ENCODE measurements at places on chromosomes 13 and 19.

DNA sequence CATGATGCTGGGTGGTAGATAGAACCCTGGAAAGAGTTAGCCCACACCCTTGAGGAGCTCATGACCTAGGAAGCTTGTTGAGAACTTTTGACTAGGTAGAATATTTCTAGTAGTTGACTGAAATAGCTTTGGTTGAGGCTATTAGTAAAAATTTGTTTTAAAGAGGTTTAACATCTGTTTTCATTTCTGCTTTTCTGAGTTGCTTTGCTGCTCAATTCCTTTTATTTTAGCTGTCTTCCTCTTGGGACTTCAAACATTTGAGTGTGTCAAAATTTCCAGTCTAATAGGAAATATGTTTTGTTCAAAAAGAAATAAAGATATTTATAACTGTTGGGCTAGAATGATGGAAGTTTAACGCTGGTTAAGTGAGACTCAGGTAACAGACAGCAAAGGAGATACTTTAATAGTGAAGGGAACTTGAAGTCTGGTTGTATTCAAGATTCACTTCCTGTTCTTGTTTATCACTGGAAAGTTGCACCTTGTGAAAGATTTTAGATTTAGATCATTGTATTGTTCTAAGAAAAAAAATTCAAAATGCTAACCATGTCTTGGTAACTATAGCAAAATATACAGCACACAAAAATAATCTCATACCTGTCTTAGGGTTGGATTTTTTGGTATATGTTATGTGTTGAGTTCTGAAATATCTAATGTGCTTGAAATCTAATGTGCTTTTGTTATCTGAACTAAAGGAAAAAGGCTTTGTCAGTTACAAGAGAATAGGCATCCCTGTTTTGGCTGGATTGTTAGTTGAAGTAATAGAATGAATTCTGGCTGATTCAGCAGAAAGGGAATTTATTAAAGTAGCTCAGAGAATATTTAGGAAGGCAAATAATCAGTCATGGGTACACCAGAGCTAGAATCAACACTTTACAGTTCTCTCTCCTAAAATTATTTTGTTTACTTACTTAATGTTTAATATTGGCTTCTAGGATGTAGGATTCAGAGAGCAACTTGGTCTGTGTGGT lies 24.4 kb upstream of the GPR18 start:
- no peak for DNase-seq

DNA sequence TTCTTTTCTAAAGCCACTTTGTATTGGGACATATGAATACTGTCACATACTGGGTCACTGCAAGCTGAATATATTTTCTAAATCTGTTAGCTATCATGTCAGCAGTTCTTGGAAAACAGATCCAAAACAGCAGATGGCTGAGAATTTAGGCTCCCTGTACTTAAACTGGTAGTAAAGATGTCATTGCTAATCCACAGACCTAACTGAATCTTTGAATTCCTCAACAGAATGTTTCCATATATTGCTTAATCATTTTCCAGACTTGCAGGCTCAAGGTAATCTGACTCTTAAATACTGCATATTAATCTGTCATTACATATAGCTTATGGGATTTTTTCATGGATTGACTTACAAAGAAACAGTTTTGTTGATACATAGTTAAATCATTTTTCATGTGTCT lies 639.0 kb upstream of the KLHL1 start:
- DNase-seq: no peak

- DNase-seq: no peak
Observed at GRCh38 chr13:106520251-106521054, 15.0 kb downstream of the EFNB2 start.

- no peak for DNase-seq
Observed at GRCh38 chr19:11284515-11284914, 11.4 kb upstream of the TSPAN16 start.

DNA sequence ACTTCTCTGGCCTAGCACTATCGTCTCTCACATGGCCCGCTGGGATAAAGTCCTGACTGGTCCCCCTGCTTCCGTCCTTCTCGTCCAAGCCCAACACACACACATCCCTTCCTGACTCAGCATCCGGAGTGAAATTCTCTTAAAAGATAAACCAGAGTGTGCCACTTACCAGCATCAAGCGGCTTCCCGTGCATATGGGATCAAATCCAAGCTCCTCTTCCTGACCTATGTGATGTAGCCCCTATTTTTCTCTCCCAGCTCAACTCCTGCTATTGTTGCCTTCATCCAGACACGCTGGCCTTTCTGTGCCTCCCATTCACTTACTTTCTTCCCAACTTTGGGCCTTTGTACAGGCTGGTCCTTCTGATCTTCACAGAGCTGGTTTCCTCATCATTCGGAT lies 530.4 kb downstream of the DIAPH3 start:
- DNase-seq: no peak

GRCh38 chr19:4970558-4971423 lies 1.9 kb downstream of the KDM4B start:
- DNase-seq: no peak

GRCh38 chr19:14449321-14449720 lies 16.2 kb downstream of the PKN1 start:
- no peak for DNase-seq

DNA sequence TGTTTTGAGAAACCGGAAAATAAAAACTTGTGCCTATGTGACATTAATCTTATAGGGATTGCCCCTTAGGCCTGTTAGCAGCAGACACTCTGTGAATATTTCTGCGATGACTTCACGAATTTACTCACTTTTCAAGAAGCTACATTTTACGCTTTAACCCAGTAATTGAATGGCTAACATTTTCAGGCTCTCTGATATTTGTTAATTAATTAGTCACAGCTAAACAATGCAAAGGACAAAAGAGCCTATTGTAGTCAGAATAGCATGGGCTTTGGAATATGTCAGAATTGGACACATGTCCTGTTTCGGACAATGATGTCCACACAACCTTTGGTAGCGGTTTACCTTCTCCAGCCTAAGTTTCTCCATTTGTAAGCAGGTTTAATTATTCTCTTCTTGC lies 506.6 kb downstream of the EFNB2 start:
- no peak for DNase-seq

DNA sequence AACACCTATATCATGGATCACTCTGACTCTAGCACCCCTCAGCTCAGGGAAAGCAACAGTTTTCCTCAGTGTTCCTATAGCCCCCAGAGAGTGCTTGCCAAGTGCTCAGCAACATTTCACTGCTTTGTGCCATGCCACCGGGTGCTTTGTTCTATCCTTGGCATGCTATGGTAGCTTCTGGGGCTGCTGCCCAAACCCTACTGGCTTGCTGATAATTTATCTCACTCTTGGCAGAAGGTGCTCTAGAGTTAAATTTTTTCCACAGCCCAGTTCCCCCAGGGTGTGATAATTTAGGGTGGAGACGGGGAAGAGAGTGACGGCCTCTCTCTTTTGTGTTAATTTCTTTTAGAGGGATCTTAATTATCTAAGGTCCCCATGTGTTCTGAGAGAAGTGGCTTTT lies 12.6 kb upstream of the CSNK1A1L start:
- no peak for DNase-seq

- DNase-seq: no peak
Observed at GRCh38 chr13:40922437-40923040, 96.6 kb downstream of the ELF1 start.

DNA sequence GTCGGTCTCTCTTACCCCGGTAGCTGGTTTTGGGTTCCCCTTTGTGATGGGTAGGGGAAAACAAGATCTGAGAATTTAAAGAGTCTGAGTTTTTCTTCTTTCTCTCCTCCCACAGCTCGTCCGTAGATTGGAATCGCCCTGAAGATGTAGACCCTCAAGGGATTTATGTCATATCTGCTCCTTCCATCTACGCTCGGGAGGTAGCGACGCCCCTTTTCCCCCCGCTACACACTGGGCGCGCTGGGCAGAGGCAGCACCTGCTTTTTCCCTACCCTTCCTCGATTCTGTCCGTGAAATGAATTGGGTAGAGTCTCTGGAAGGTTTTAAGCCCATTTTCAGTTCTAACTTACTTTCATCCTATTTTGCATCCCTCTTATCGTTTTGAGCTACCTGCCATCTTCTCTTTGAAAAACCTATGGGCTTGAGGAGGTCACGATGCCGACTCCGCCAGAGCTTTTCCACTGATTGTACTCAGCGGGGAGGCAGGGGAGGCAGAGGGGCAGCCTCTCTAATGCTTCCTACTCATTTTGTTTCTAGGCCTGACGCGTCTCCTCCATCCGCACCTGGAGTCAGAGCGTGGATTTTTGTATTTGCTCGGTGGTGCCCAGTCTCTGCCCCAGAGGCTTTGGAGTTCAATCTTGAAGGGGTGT lies 7.1 kb upstream of the SELENOV start:
- DNase-seq: no peak

DNA sequence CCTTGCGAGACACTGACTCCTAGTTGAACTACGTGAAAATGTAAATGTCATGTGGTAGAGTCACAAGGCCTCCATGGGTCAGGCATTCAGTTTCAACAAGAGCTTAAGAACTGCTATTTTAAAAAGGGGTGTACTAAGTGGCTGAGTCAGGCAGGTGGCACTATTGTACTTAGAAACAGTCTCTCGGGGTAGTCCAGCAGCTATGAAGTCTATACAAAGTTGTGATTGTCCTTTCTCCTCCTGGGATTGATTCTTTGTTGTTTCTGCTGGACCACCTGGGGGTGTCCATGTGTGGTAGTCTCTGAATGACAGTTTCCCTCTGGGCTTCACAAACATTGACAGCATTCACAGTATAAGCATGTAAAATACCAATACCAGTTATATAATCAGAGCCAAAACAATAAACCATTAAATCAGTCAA lies 33.0 kb downstream of the UGGT2 start:
- no peak for DNase-seq

Data from stimulated activated CD8-positive, alpha-beta memory T cell treated with anti-CD3 and anti-CD28 coated beads, Interleukin-7, amount 100 ng/mL, for 24 hours (primary cell).